ENCODE measurements at places on chromosomes 3 and 15. TPM values are rescaled to one million over a fixed set of nuclear protein-coding genes. Genes with fewer than 3 reads are reported as not detected.

- H3K4me1 ChIP-seq = no peaks in the 10 kb centered on the region
- no peaks in the 10 kb centered on the region for H3K27me3 ChIP-seq
- no peak for DNase-seq
These were observed 521.9 kb upstream of the NAALADL2 start for GRCh38 chr3:174337227-174337626.

The FSD2 gene
- not detected for total RNA-seq

- no peak overlapping the region for H3K27ac ChIP-seq
- H3K4me1 ChIP-seq = peaks cover 23% of the 10 kb centered on the region
- H3K36me3 ChIP-seq = no peaks in the 10 kb centered on the region
- DNase-seq = no peak
These were observed 7.0 kb upstream of the VIPR1 start for GRCh38 chr3:42495393-42495792.

The TRIM59 gene
- total RNA-seq = 22.0 TPM

The CAV3 gene
- not detected for total RNA-seq
